Hindlimb muscle (tissue), 1 donor: ENCODE measurements at places on chromosomes 1 and 21.
A peak's percentile ranks its signal among the peaks of the same experiment; 100 is the strongest.

GRCh38 chr1:197763307-197763706, 12.0 kb downstream of the DENND1B start:
- no peak for DNase-seq

GRCh38 chr1:113283914-113284313, 106.4 kb upstream of the MAGI3 start:
- DNase-seq, result no peak

DNA sequence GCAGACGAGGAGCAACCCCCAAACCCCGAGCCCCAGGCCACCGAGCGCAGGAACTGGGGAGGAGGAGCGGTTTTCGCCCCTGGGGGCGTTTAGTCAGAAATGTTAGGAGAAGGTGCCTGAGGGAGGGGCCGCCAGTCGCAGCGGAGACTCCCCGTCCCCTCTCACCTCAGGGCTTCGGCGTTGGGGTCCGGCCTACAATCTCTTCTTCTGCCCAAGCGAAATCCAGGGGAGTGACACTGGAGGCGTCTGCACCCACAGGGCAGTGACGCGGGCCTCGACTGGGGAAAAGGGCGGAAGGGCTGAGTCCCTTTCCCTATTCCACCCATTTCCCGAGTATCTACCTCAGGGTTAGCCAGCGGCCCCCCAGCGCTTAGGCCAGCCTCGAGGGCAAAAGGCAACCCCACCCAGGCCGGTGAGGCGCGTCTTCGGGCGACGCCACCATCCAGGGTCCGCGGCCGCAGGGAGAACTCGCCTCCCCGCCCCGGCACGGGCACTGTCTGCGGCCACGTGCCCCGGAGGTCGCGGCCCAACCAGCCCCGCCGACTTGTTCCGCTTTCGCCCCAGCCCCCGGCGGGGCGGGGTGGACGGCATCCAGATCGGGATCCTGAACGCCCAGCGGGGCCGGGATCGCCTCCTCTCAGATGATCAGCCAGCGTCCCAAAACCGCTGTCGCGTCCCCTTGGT, 118.7 kb upstream of the BARHL2 start:
- DNase-seq, result no peak

DNA sequence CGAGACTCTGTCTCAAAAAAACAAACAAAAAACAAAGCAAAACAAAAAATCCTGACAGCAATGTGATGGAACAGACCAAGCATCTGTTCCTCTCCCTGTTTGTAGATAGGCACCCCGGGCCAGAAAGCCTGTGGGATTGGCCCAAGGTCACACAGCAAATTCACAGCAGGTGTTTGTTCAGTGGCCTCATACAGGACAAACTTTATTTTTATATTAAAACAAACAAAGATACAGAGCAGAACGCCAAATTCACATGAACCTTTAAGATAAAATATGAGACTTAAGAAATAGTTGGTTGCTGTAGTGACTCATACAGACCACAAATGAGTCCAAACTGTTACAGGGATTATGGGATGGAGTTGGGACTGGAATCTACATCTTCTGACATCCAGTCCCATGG, 2.3 kb upstream of the CELA2A start:
- DNase-seq, result no peak

GRCh38 chr1:18495635-18496034, 14.9 kb downstream of the KLHDC7A start:
- DNase-seq, result no peak

DNA sequence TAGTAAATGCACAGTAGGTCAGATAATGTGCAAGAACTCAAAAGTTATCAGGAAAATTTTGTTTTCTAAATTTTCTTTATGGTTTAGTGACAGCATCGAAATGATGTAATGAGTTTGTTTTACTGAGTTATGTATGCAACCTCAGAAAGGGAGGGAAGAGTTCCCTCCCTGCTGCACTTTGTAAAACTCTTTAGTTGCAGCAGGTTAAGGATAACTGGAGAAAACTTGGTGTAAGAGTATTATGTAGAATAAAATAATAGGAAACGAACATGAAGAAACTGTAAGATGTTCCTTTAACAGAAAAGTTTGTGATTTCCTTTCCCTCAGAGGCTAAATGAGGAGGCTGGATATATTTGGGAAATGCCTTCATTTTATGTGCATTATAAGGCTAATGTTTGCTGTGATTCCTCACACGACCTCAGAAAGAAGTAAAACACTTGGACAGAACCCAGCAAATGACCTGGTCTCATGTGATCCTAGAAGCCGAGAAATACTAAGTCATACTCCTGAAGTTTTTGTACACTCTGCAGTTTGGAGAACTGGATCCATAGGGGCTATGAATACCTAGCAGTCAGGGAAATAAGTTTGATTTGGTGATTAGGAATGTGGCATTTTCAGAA, 35.4 kb downstream of the ADGRL2 start:
- peak; percentile 26 for DNase-seq

DNA sequence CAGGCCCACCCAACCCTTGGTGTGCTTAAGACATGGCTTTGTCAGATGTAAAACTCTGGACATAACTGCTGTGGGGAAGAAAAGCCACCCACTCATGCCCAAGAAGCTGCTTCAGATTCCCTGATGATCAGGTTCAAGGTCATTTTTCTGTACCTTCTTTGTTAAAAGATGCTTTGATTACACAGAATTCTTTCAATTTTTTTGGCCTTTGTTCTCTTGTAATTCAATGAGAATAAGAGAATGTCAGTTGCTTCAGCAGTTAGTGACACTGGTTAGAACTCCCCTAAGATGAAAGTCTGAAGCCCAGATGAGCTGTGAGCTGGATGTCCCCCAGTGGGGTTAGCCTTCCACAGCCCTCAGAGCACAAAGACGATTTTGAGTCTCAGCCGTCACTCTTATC, 152.7 kb downstream of the CHRM3 start:
- no peak for DNase-seq

- no peak for DNase-seq
Observed at GRCh38 chr1:59422921-59423575, 126.2 kb downstream of the FGGY start.

DNA sequence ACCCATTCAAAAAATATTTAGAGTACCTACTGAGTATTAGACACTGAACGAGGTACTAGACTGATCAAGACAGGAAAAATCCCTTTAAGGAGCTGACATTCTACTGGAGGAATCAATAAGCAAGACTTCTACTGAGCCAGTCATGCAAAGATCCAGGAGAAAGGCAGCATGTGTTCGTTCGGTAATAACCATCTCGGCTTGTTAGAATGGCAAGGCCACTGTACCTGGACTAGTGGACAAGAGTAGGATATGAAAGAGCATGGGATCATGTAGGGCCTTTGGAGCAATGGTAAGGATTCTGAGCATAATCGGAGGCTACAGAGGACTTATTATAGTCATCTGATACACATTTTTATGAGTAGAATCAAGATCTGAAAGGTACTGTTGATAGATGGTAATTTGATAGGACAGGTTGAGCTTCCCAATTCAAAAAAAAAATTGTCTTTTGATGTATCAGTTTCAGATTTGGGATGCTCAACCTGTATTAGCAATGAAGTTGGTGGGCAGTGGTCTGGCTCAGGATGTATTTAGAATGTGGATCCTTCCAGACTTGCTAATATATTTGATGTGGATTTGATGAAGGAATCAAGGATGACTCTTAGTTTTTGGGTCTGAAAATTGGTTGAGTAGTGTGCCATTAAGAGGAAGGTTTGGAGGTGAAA, 2.3 kb downstream of the COX20 start:
- DNase-seq, result no peak

DNA sequence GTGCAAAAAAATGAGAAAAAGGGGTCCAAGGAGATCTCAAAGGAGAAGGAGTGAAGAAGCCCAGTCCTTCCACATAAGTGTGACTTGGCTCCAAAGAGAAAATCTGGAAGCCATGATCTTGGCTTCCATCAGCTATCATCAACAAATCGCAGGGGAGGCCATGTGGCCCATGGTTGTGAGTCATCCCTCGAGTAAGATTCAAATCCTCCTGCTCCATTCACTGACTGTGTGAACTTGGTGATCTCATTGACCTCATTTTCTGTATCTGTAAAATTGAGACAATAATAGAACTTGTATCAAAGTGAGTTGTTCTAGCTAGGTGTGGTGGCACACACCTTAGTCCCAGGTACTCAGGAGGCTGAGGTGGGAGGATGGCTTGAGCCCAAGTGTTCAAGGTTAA, 79.1 kb upstream of the OLIG2 start:
- DNase-seq, result no peak

GRCh38 chr1:8512504-8512903, 194.6 kb downstream of the SLC45A1 start:
- DNase-seq, result no peak

GRCh38 chr1:26156285-26157038, 2.4 kb upstream of the FAM110D start:
- DNase-seq, result no peak
